ENCODE measurements at places on chromosomes 12 and 14.

DNA sequence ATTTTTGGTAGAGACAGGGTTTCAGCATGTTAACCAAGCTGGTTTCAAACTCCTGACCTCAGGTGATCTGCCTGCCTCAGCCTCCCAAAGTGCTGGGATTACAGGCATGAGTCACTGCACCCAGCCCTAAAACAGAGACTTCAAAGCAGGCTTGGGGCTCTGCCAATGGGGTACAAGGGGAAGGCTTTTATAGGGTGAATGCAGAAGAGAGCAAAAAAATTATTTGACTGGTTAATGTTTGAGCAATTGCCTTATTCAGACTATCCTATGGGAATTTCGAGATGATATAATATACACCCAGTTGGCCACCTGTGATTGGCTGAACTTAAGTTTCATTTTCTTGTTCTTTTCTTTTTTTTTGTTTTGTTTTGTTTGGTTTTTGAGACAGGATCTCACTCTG is 31.5 kb upstream of the ACTN1 start:
- no peak for DNase-seq

DNA sequence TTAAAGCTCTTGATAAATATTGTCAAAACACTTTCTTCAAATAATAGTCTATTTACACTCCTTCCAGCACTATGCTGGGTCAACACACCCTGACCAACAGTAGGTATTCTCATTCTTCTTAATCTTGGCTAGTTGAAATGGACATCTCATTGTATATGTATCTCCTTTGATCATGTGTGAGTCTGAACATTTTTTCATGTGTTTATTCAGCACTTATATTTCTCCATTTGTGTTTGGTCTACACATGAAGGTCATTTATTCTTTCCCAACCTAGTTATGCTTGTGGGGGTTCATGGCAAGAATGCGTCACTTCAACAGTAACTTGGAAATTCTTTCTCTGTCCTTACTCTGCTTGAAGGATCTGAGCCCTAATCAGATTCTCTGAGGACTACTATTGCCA is 133.1 kb upstream of the ARID2 start:
- no peak for DNase-seq

DNA sequence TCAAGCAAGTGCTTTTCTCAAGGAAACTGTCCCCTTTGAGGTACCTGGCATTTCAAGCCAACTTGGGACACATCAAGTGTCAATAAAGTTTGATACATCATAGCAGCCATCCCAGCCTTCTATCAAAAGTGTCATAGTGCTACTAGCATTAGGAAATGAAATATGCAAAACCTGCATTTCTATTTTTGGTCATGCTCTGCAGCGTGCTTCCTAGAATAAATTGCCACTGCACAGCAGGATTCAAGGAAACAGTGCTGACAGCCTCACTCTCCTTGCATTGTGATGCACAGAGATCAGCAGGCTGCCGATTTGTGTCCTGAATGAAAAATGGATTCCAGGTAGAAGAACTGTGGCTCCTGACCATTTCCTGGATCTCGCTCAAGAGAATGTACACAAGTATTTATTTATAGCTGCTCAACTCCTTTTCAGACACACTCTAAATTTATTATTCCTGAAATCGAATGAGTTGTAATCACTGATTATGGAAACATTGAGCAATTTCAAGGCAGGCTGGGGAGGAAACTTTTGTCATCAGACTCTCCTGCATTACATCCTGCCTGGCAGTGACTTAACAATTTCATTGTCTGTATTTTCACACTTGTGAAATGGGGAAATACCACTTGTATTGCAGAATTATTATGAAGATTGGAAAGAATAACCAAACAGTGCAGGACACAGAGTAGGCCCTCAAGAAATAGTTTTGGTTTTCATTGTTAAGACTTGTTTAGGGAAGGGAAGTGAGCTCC is 120.9 kb downstream of the SLC38A6 start:
- peak; percentile 44 for DNase-seq

GRCh38 chr12:121620333-121620891 is 5.9 kb upstream of the ORAI1 start:
- no peak for DNase-seq

DNA sequence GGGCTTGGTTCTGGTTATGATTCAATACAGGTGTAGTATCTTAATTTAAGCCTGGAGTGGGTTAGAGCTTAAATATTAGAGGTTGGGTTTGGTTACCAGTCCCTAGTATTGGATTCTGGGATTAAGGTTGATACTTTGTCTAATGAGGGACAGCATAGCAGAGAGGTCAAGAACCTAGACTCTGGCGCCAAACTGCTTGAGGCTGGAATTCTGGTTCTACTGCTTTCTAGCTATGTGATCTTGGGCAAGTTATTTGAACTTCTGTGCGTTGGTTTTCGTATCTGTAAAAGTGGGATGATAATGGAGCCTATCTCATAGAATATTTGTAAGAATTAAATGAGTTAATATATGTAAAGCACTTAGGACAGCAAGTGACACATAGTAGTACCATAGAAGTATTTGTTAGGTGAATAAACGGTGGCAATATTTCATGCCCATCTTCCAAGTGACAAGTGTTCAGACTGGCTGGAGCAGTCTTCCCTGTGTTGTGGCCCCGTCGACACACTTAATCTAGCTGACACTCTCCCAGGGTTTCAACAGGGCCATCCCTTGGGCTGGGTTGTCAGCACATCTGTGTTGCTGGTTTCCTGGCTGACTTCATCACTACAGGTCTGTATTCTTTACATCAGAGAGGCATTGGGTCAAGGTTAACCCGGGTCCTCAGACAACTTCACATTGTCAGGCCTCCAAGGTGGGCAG is 3.0 kb downstream of the ENDOU start:
- no peak for DNase-seq

DNA sequence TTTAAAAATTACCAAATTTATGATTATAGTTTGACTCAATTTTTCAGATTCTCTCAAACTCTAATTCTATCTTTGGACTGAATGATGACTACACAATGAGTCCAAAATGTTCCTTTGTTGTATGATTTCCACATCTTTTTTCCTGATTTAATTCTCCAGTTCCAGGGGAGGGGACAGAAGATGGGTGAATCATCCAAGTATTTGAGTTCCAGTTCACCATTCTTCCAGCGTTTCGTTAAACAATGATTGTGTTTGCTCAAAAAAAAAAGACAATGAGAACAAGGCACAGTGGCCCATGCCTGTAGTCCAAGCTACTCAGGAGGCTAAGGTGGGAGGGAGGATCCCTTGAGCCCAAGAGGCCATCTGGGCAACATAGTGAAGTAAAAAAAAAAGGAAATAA is 23.8 kb downstream of the BAZ1A start:
- peak; percentile 69 for DNase-seq

DNA sequence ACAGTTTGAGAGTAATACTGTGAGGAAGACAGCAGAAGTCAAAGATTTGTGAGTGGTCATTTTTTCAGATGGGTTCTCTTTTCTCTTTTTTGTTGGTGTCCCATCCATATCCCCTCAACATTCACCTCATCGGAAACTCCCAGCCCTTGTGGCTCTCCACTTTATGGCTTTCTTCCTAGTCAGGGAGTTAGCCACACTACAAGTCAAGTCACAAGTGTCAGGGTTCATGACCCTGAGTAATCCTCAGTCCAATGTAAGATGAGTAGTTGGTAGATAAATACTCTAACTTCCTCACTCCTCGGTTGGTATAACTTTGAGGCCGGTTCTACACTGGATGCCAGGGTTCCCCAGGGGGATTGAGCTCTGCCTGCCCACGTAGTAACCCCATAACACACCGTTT is 41.4 kb downstream of the PTGER2 start:
- DNase-seq = no peak

DNA sequence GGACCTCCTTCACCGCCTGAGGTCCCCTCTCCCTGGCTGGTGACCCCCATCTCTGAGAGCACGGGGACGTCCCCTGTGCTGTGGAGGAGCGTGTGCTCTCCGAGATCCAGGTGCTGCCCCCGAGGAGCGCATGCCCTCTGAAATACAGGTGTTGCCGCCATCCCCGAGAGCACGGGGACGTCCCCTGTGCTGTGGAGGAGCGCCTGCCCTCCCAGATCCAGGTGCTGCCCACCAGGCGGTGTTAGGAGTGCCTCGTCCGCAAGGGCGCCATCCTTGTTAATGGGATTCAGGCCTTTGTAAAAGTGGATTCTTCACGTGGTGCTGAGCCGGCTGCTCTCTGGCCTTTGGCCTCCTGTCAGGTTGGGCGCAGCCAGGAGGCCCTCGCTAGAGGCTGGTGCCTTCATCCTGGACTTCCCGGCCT is 10.1 kb downstream of the NOC4L start:
- no peak for DNase-seq

- DNase-seq = peak; percentile 31
Observed at GRCh38 chr12:108690542-108691174, 40.7 kb downstream of the CORO1C start.

DNA sequence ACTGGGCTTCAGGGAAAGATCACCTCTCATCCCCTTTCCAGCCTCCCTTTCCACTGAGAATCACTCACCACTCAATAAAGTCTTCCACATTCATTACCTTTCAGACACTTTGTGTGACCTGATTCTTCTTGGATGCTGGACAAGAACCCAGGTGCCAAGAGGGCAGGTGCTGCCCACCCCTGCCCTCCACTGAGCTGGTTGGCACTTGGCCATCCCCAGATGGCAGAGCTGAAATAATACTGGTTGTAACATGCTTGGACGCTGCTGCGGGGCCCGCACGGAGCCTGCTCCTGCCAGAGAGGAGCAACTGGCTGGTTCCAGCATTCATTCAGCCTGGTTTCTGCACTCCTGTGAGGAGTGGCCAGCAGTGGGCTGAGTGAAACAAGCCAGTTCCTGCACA is 386.7 kb upstream of the CCDC196 start:
- no peak for DNase-seq

DNA sequence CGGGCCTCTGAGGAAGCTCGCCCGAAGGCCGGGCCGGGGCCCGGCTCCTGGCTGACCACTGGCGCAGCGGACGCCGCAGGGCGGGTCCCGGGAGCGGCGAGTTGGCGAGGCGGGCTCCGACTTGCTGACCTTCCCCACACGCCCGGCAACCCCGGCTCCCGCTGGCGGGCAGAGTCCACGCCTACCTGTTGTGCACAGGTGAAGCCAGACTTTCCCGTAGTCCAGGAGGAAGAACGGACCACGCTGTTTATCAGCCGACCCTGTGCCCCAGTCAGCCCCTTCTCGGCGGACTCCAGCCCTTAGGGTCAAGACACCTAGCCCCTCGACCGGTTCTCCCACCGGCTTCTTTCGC is 407 bp downstream of the HEATR5A start:
- peak; percentile 68 for DNase-seq

DNA sequence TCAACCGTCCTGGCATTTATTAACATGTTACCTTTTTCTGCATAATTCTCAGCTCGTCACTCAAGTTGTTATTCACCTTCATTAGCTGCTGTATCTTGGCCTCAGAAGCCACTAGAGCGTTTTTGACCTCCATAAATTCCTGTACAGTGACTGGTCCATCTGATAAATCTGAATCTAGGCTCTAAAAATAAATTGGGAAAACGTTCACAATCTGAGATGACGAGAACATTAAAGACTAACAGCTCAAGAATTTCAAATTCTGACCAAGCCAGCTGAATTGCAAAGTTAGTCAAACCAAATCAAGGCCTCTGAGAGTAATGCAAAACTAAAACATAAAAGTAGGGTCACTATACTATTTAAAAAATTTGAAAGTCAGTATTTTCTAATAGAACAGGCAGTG is 45.0 kb downstream of the GIT2 start:
- DNase-seq = peak; percentile 85

GRCh38 chr14:95137164-95137803 is 20.0 kb downstream of the DICER1 start:
- no peak for DNase-seq

DNA sequence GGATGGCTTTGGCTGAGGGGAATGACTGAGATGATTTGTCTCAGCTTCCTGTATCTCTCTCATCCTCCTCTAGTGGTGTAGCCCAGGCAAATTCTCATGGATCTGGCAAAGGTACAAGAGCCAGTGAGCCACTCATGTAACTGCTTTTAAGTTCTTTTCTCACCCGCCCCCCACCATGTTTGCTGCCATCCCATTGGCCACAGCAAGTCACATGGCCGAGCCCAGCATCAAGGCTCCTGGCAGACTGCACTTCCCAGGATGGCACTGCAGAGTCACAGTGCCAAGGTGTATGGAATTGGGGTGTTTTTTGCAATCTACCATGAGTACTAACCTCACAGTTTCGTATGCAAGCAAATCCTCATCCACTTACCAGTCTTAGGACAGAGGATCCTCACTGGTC is 50.9 kb downstream of the CHST11 start:
- no peak for DNase-seq

- DNase-seq = peak; percentile 84
Observed at GRCh38 chr14:33914676-33915516, 36.0 kb downstream of the EGLN3 start.

GRCh38 chr14:36520601-36521525 is 831 bp upstream of the NKX2-1 start:
- DNase-seq = peak; percentile 47

DNA sequence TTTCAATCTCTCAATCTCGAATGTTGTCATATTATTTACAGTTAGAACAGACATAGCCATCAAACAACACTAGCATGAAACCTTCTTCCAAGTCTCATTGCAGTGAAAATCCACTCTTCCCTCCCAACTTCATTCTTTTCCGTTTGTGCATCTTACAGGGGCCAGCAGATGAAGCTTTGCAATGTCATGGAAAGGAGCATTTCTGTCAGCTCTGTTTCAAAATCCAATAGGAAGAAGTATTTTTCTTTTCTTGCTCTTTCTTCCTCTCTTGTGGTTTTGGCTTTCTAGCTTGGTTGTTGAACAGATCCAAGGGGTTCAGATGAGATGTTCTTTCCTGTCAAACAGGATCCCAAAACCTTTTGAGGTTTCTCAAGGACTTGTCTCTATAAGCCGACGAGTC is 416.6 kb downstream of the AEBP2 start:
- DNase-seq = no peak

- no peak for DNase-seq
Observed at GRCh38 chr14:64059454-64060198, 206.8 kb downstream of the SYNE2 start.

DNA sequence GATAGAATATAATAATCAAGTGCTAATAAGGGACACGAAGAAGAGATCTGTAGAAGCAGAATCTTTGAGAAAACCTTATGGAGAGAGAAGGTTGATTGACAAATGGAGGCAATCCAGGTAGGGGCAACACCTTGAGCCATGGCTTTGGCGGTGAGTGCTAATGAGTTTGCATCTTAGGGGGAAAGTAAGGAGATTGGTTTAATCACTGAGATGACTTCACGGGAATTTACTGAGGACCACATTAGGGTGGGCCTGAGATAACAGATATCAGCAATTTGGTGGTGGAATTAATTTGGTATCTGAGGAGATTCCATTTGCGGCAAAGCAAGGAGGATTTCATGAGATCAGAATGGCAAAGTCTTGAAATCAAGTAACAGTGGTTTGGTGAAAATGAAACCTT is 1.8 kb upstream of the LARP4 start:
- DNase-seq = no peak

- peak; percentile 80 for DNase-seq
Observed at GRCh38 chr14:67934087-67934486, 114.5 kb downstream of the RAD51B start.

Data from AG08395 (cell line).